T-helper 1 cell (primary cell): ENCODE measurements at places on chromosomes 13 and 19.

DNA sequence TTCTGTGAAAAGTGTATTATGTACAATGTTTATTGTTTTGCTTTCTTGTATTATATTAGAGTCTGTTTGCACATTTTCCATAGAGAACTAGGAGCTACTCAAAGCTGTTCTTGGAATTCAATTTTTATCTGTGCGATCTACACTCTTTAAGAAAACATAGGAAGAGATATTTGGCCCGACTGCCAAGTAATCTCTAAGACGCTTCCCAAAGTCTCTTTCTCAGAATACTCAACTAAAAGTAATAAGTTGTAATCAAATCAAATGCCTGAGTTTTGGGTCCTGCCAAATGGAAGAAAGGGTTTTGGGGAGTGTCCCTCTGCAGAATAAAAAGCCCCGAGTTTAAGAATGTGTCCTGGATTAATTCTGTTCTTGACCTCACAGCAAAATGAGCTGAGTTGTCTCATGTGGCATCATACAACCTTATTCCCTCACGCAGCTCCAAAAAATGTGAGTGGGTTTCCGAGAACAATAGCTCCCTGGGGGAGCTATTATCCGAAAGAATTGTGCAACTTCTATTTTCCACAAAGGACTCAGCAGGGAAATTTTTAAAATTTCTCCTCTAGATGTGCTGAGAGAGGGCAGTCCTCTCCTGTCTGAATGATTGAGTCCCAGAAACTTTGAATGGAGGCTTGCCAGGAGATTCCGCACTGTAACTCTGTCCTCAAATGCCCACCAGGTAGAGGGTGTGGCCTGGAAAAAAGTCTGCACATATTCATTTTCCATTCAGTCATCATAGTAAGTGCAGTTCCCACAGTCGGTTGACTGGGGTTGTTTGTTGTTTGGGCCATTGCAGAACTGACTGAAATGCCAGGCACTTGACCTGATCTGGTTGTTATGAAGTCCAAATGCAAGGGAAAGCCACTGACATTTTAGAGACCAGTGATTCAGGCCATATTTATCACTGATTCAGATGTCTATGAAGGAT lies 280.0 kb upstream of the SOX21 start:
- no peak for DNase-seq

- peak; percentile 39 for DNase-seq
These were observed 3.6 kb upstream of the CEACAM3 start for GRCh38 chr19:41792513-41793413.

DNA sequence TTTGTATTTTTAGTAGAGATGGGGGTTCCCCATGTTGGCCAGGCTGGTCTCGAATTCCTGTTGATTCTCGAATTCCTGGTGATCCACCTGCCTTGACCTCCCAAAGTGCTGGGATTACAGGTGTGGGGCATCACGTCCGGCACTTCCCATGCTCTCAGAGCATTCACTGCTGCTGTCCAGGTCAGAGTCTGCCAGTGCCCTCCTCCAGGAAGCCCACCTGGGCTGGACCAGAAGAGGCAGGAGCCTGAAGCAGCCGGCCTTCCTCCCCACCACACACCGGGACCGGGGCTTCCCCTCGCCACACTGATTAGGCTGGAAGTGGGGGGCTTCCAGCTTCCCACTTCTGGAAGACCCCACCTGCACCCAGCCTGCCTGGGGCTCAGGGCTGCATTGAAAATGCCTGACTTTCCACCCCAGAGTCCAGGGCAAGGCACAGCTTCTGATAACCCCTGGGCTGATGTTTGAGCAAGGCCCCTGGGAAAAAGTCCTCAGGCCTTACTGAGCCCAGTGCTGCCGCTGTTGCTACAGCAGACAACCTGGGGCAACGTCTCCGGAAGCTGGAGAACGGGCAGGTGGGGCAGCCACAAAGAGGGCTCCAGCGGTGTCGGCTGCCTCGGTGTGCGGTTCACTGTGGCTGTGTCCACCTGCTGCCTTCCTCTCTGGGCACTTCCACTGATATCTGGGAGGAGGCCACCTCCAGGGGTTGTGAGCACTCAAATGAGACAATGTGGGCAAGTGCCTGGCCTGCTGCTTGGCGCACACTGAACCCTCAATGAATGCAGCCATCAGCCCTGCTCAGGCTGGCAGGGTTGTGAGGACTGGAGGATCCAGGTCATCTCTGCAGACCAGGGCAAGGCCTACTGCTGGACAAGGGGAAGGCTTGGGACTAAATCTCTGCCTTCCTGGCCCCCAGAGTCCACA lies 22.6 kb downstream of the CEBPA start:
- DNase-seq, result no peak

GRCh38 chr13:51523082-51523518 lies 61.2 kb upstream of the WDFY2 start:
- DNase-seq, result no peak

GRCh38 chr13:80214050-80214449 lies 126.9 kb downstream of the SPRY2 start:
- no peak for DNase-seq

GRCh38 chr13:27374650-27375049 lies 49.8 kb upstream of the GTF3A start:
- peak; percentile 55 for DNase-seq

GRCh38 chr19:33304760-33305647 lies 2.7 kb upstream of the CEBPA start:
- no peak for DNase-seq

GRCh38 chr19:10137751-10138682 lies 18.3 kb upstream of the EIF3G start:
- no peak for DNase-seq

GRCh38 chr19:40466219-40466984 lies 399 bp upstream of the SPTBN4 start:
- no peak for DNase-seq

GRCh38 chr19:21128901-21129698 lies 12.7 kb upstream of the ZNF431 start:
- no peak for DNase-seq

DNA sequence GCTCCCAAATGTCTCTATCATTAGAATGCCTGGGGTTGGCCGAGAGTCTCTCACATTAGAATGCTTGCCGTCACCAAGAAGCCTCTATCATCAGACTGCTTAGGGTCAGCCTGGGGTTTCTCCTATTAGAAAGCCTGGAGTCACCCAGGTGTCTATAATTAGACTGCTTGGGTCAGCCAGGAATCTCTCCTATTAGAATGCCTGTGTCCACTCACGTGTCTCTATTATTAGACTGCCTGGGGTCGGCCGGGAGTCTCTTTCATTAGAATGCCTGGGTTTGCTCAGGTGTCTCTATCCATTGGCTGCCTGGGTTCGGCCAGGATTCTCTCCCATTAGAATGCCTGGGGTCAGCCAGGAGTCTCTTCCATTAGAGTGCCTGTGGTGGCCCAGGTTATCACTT lies 1453.1 kb downstream of the UQCRFS1 start:
- DNase-seq, result no peak

- DNase-seq, result no peak
These were observed 44.7 kb upstream of the LATS2 start for GRCh38 chr13:21106089-21106488.

DNA sequence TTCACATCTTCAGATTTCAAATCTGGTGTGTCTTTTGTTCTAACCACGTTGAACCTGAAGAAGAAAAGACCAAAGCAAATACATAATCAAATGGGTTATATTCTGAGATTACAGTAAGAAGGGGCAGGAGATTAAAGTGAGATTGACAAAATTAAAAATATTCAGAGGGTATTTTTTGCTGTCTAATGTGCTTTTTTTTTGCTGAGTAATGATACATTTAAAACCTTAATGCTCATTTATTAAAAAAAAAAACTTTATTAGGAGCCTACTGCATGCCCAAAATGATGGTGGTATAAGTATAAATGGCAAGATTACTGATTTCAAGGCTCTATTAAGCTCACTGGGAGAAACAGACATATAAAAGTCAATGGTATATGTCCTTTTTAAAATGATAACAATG lies 459.4 kb downstream of the FGF9 start:
- DNase-seq, result no peak

DNA sequence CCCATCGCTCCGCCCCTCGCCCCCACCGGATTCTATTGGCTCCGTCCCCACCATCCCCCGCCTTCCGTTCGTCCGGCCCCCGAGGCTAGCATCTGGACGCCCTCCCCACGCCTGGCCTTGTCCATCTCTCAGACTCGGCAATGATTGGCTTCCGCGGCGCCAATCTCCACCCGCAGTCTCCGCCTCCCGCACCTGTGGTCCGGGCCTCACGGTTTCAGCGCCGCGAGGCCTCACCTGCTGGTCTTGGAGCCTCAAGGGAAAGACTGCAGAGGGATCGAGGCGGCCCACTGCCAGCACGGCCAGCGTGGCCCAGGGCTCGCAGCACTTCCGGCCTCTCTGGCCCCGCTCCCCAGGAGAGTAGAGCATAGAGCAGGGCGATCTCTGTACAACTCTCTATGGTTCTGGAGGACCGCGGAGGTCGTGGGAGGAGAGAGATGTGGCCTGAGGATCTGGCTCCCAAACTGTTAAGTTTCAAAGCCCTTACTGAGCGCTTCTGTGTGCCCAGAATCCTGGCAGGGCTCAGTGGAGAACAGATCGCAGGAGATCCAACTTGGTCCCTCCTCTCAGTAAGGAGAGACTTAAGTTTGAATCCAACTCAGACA lies at the start of gene ERCC1:
ERCC1 (minus strand) TSS at position 329 of the 602 bp plus-strand sequence. CDS start 543 bp downstream, outside the sequence.
- DNase-seq, result peak; percentile 72

GRCh38 chr19:4542896-4543841 lies 3.3 kb upstream of the LRG1 start:
- DNase-seq, result no peak
